ENCODE measurements at places on chromosomes 12 and 14.

DNA sequence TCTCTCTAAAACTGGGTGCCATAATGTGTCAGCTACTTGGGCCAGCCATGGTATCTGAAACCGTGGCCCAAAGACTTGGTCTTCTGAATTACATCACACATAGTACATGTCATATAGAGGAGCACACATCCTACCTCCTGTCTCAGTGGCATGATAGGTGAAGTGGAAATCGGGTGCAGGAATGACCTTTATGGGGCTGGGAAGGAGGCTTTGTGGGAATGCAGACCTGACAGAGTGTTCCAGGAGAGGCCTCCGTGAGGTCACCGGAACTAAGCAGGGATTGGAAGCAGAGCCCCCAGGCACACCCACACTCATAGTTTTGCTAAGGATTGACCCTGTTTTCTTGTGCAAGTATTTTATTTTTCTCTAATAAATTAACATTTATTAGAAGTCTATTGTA is 82.6 kb downstream of the NTF3 start:
- DNase-seq, result no peak

- DNase-seq, result no peak
Measured at GRCh38 chr12:108400056-108400455, 60.9 kb upstream of the CMKLR1 start.

- DNase-seq, result no peak
Measured at GRCh38 chr12:123634142-123634561, 523 bp downstream of the GTF2H3 start.

DNA sequence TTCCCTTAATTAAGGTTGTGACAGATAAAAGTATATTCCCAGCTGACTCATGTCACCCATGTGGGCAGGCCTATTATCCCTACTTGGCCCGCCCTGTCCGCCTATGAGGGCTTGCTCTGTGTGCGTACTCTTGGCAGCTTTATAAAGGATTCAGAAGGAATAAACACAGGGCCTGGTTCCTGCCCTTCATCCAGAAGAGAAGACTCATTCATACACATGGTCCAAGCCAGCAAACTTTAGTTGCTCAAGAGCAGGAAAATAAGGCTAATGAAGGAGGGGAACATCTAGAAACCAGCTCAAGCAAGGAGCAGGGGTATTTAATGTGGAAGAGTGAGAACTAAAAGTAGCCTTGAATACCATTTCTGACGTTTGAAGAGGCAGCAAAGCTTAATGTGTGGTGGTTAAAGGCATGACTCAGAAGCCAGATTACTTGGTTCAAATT is 141.9 kb downstream of the CRADD start:
- DNase-seq, result peak; percentile 93

DNA sequence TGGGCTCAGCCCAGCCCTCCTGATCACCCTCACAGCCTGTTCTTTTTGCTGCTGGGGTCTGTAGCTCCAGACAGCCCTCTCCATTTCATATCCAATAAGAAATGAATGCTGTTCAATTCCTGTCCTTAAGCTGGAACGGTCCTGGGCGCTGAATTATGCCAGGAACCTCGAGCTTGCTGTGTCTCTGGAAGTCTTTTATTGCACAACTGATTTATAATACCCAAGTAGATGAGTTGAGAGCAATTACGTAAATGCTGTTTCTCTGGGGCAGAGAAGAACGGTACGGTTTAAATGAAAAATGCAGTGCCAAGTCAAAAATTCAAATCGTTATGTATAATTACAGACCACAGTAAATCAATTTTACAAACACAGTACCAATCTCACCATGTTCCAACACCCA is 161.0 kb downstream of the SAMD4A start:
- DNase-seq, result peak; percentile 47

GRCh38 chr14:75313294-75313693 is 34.7 kb downstream of the FOS start:
- DNase-seq, result no peak

- no peak for DNase-seq
Measured at GRCh38 chr12:12408265-12408690, 51.4 kb downstream of the BORCS5 start.

DNA sequence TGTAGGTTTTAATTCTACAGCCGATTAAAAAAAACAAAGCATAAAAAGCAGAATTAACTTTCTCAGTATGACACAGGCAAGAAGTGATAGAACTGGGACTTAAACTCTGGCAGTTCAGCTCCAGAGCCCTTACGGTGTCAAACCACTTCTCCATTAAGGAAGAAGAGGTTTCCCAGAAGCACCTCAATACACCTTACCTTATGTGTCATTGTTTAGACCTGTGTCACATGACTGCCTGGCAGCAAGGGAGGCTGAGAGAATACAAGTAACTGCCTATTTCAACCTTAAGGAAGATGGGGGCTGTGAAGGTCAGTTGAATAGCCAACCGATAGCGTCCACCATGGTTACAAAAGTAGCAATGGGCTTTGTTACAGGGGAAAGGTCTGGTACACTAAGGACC is 54.6 kb upstream of the ARHGAP5 start:
- DNase-seq, result no peak

DNA sequence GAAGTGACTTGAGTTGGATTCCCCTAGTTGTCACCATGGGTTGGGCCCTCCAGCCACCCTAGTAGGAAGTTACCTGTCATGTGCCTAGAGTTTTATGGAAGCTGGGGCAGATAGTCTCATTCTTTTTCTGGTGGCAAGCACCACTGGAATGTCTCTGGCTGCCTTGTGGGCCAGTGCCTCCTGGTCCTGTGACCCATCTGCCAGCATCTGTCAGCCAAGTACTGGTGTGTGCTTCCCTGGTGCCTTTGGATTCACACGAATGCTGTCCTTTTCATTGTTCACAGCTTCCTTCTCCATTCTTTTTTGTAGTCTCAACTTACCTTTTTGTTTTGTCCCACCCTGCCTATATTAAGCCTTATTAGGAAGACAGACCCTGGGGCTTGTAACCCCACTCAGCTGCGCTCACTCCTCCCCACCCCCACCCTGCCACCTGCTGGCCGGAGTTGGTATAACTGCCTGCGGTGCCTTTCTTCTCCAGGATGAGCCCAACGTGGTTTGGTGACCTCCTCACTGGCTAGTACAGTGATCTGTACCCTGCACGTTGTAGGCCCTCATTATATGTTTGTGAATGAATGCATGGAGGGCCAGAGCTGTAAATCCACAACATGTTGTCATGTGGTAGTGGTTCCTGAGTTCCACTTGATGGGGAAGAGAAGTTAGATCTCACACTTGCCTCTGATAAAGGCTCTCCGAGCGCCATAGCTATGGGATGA is 125.7 kb downstream of the TSPAN9 start:
- DNase-seq, result no peak

- DNase-seq, result no peak
Measured at GRCh38 chr12:112967858-112968257, 10.5 kb upstream of the OAS2 start.

DNA sequence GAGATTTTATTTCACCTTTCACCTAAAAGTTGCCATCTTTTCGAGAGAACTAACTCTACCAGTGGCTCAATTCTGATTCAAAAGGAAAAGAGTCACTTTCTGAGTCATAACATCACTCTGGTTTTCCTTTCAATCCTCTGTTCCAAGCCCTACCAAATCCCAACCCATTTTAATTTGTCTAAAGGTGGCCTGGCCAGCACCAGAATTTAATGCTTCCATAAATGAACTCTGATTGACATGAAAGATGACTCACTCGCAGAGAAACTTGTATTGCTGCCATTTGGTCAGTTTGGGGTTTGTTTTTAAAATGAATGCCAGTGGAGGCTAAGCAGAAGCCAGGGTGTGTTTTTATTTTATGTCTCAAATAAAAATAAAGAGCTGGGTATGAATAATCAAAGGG is 117.4 kb upstream of the SOX5 start:
- DNase-seq, result peak; percentile 72
